ENCODE measurements at places on chromosomes 5 and 9.

DNA sequence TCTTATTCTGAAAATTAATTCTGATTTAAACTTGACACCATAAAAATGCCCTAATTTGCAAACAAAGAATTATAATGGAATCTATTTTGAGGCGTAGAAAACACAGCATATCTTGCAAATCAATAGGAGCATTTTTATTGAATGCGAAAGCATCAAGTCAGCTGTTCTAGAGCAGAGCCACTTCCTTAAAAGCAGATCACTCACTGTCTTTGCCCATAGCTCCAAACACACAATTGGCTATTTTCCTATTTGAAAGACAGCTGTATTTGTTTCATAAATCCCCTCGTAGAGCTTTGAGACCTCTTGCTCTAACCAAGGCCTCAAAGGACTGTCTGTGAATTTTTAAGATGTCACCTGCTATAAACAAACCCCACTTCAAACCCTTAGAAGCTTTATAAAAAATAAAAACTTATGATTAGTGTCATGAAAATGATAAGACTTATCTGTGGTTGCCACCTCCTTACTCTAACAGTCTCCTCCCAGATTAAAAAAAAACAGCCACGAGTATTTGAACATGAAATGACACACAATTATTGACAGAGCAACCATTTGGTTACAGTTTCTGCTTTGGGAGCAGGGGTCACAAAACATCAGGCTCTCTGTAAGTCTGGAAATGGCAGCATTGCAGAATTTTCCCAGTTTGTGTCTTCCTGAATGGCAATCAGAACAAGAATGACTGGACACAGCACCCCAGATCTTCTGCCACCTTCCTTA lies 75.6 kb upstream of the RASEF start:
- no peak for DNase-seq
- H3K36me3 ChIP-seq, result no peaks in the 10 kb centered on the region
- no peaks in the 10 kb centered on the region for H3K4me1 ChIP-seq
- H3K27ac ChIP-seq, result no peak overlapping the region
- H3K27me3 ChIP-seq, result peaks cover 11% of the 10 kb centered on the region

DNA sequence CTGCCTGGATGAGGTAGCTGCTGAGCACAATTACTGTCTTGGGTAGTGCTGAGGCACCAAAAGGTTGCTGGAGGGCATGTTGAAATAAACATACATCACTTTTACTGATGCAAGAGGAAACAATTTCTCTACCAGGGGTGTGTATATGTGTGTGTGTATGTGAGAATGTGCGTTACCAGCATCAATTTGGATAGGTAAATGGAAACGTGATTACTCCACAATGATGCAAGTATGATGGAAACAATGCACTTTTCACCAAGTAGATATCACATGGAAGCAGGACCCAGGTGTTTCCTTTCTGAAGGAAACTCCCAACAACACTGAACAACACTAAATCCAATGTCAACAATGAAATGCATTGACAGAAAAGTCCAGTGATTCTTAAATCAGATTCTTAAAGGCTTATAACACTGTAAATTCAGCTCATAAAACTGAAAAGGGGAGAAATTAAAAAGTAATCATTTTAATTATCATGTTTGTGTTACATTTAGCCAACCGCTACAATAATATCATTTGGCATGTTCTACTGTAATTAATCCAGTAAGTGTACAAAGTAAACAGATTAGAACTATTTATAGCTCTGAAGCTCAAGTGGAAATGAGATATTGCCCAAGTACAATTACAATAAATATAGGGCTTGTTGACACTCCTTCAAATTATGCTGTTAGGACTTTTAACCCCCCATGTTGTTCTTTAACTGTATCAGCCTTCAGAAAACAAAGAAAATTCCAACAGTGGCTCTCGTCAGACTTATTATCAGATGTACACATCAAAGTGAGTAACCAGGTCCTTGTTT lies 25.3 kb downstream of the YIPF5 start:
- H3K27ac ChIP-seq, result no peak overlapping the region
- no peaks in the 10 kb centered on the region for H3K36me3 ChIP-seq
- H3K27me3 ChIP-seq, result peaks cover 4% of the 10 kb centered on the region
- no peak overlapping the region for H3K4me3 ChIP-seq

- no peaks in the 10 kb centered on the region for H3K4me1 ChIP-seq
- H3K36me3 ChIP-seq, result no peaks in the 10 kb centered on the region
- H3K27me3 ChIP-seq, result no peaks in the 10 kb centered on the region
- no peak overlapping the region for H3K27ac ChIP-seq
- DNase-seq, result no peak
Observed at GRCh38 chr9:134223091-134223490, 58.7 kb upstream of the RNU6ATAC start.

DNA sequence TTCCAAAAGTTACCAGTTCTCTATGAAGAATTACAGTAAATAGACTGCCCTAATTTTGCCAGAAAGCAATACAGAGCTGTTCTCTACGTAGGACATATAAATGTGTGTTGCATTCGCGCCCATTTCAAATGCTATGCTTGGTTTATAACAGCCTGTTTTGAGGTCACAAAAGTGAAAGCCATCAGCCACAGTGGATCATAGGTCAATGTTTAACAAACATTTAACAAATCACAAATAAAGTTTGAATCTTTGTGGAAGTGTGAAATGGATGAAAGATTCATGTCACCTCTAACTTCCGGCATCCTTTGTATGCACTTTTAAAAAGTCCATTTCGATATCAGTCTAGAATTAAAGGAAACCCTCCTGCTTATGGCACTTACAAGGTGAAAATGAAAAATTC lies 371.3 kb downstream of the GLIS3 start:
- peaks cover 14% of the 10 kb centered on the region for H3K4me1 ChIP-seq
- H3K27me3 ChIP-seq, result peaks cover 3% of the 10 kb centered on the region
- no peak for DNase-seq
- H3K4me3 ChIP-seq, result no peak overlapping the region

DNA sequence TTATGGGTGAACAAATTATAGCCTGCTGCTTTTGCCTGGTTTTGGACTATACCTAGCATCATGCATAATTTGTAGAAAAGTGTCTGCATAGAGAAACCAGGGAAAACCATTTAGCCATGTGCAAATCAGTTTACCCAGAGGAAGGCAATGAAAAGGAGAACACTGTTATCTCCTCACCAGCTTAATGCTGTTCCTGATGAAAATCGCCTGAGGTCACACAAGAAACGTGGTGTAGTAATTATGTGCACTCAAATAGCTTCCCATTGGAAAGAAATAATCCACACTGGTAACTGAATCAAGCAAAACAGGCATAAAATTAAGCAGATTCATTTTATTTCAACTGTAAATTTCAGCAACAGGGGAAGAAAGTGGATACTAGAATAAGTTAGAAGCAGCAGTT lies 51.7 kb upstream of the FAM240B start:
- DNase-seq, result no peak
- H3K27me3 ChIP-seq, result peaks cover 3% of the 10 kb centered on the region
- no peaks in the 10 kb centered on the region for H3K4me1 ChIP-seq
- no peak overlapping the region for H3K4me3 ChIP-seq

GRCh38 chr5:138967791-138968448 lies 92.8 kb upstream of the LRRTM2 start:
- H3K27me3 ChIP-seq, result no peaks in the 10 kb centered on the region
- H3K4me1 ChIP-seq, result no peaks in the 10 kb centered on the region
- H3K4me3 ChIP-seq, result no peak overlapping the region
- H3K36me3 ChIP-seq, result no peaks in the 10 kb centered on the region

GRCh38 chr9:110025551-110026170 lies 182.3 kb downstream of the C9orf152 start:
- peaks cover 10% of the 10 kb centered on the region for H3K4me1 ChIP-seq
- no peaks in the 10 kb centered on the region for H3K36me3 ChIP-seq
- no peak overlapping the region for H3K27ac ChIP-seq
- no peak for DNase-seq
- no peak overlapping the region for H3K4me3 ChIP-seq

GRCh38 chr5:59905188-59905587 lies 11.7 kb upstream of the PDE4D start:
- H3K4me1 ChIP-seq, result no peaks in the 10 kb centered on the region
- H3K27me3 ChIP-seq, result no peaks in the 10 kb centered on the region
- no peak for DNase-seq

DNA sequence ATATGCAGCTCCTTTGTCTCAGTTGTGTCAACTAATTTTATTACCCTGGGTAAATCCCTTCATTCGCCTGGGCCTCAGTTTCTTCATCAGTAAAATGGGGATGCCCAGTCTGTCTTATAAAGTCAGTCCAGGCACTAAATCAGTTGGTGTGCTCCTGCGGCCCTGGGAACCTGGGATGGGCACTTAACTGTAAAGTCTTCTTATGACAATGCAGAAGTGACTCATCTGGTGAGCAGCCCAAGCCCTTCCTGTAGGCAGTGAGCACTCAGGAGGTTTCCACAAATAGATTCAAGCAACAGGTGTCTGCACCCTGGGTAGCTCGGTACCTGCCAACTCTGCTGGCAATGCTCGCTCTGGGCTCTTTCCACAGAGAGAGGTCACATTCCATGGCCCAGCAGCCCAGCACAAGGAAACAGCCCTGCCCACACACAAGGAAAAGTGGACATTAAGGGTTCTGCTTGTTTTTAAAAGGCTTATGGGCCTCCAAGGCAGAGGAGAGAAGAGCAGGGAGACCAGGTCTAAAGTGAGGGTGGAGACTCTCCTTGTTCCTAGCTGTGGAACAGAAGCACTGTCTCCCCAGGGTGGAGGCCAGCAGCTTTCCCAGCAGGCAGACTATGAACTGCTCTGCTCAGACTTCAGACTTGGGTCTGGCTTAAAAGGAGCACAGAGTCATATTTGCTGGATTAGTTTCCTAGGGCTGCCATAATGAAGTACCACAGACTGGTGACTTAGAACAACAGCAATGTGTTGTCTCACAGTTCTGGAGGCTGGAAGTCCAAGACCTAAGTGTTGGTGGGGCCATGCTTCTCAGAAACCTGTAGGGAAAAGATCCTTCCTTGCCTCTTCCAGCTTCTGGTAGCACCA lies 89.7 kb upstream of the ADRA1B start:
- no peak overlapping the region for H3K27ac ChIP-seq
- H3K4me1 ChIP-seq, result no peaks in the 10 kb centered on the region
- no peak for DNase-seq
- H3K4me3 ChIP-seq, result no peak overlapping the region
- H3K36me3 ChIP-seq, result no peaks in the 10 kb centered on the region

DNA sequence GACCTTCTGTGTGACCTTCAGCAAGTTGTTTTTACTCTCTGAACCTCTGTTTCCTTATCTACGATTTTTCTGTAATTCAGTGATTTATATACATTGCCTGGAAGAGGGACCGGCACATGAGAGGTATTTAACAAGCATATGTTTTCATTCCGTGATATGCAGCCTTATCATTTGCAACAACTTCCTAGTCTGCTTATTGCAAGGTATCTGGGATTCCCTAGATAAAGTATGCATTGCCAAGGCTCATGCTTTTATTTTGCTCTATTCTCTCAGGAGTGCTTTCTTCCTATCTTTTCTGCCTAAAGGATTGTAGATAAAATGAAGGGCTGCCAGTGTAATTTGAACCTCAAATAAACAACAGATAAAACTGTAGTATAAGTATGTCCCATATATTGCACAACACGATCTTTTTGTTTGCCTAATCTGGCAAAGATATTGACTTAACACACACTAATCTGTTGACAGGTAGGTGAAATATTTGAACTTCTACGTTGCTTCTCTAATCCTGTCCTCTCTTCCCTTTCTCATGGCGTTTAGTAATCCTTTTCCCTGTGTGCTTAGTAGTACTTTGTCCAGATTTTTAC lies 377.2 kb upstream of the TNC start:
- no peak overlapping the region for H3K4me3 ChIP-seq
- no peak overlapping the region for H3K27ac ChIP-seq
- no peak for DNase-seq
- H3K27me3 ChIP-seq, result peaks cover 14% of the 10 kb centered on the region
- H3K36me3 ChIP-seq, result no peaks in the 10 kb centered on the region

DNA sequence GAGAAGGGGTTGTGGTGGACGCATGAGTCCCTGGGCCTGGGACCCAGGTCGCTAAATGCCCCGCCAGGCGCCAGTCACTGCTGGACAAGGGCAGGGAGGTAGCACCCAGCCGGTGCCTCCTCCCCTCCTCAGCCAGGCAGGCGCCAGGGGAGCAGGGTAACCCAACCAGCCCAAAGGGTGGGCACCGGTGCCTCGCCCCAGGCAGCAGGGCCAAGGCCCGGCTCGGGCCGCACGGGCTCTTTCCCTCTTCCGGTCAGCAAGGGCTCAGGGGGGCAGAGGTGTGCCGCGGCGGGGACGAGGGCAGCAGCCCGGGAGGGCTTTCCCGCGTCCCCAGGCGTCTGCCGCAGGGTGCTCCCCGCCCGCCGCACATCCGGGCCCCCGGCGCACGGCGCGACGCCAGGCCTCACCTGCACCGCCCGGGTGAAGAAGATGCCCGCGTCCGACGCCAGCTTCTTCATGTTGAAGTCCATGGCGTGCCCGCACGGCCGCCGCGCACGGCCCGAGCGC lies 393 bp downstream of the SH3GLB2 start:
- H3K4me3 ChIP-seq, result peak overlapping the region; percentile 89
- peaks cover 19% of the 10 kb centered on the region for H3K4me1 ChIP-seq

- no peaks in the 10 kb centered on the region for H3K4me1 ChIP-seq
- no peak overlapping the region for H3K4me3 ChIP-seq
- no peaks in the 10 kb centered on the region for H3K27me3 ChIP-seq
- no peak for DNase-seq
- no peak overlapping the region for H3K27ac ChIP-seq
- H3K36me3 ChIP-seq, result no peaks in the 10 kb centered on the region
Observed at GRCh38 chr9:79154806-79155205, 417.0 kb upstream of the TLE4 start.
